ENCODE measurements at places on chromosomes 16 and 17.

DNA sequence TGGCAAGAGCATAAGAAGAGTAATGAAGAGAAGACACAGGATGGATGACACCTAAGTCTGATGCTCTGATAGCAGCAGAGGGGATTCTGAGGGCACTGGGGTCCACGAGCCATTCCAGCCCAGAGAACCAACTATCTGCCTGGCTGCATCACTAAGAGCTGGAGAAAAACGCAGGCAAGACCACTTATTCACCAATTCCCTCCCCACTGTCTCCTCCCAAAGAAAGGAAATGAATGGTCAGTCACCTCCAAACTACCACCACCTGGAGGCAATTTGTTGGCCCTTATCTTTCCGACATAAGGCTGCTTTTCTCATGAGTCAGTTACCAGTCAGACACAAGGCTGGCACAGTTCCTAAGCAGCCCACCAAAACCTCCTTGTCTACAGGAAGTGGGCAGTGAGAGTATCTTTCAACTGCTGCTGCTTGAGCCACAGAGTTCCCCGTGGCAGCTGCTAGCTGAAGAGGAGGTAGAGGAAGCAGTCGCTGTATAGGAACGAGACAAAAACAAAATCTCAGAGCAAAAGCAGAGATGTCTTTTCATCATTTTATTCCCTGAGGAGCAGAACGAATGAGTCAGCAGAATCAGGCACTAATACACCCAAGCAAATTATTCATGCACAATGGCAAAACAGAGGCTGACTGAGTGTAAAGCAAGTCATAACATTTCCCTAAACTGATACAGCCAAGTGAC lies 111.1 kb downstream of the SMG6 start:
- no peak for DNase-seq

DNA sequence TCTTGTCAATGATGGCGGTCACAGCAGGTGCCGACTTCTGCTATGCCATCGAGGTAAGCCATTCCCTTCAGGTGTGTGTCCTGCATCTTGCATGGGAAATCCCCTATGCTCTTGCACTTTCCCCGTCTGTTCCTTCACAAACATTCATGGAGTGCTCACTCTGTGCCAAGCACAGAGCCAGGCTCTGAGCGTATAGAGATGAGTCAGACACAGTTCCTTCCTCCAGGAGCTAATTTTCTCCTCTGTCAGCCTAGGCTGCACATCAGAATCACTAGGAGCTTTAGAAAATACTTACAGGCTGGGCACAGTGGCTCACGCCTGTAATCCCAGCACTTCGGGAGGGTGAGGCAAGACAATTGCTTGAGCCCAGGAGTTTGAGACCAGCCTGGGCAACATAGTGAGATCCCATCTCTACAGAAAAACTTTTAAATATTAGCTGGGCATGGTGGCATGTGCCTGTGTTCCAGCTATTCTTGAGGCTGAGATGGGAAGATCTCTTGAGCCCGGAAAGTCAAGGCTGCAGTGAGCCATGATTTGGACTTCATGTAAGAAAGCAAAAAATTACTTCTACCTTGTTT lies 14.1 kb downstream of the PRMT7 start:
- no peak for DNase-seq

DNA sequence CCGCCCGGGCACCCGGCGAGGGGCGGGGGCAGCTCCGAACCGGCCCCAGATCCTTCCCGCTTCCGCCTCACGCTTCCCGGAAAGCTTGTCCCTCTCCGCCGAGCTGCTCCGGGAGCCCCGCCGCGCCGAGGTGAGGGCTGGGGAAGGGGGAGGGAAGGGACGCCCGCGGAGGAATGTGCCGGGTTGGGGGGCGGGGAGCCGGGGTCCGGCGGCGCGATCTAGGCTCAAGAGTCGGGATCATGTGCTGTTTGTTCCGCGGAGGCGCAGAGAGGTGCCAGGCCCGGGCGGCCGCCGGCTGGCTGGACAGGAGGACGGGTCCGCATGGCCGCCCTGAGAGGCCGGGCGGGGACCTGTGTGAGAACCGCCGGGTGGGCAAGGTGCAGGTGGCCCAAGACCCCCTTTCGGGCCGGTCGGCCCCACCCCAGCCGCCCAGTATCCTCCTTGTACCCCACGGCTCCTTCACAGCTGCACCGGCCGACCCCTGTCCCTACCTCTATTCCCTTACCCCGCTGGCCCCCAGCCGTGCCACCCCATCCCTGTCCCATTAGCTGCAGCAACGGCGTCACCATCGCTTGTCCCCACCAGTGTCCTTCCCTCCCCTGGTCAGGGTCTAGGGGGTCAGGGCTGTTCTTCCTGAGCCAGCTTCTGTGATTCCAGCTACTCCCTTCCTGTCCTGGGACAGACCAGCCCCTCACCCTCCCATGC lies 429 bp downstream of the KIF1C start:
- no peak for DNase-seq

GRCh38 chr16:21950782-21951521 lies 2.2 kb upstream of the UQCRC2 start:
- no peak for DNase-seq

DNA sequence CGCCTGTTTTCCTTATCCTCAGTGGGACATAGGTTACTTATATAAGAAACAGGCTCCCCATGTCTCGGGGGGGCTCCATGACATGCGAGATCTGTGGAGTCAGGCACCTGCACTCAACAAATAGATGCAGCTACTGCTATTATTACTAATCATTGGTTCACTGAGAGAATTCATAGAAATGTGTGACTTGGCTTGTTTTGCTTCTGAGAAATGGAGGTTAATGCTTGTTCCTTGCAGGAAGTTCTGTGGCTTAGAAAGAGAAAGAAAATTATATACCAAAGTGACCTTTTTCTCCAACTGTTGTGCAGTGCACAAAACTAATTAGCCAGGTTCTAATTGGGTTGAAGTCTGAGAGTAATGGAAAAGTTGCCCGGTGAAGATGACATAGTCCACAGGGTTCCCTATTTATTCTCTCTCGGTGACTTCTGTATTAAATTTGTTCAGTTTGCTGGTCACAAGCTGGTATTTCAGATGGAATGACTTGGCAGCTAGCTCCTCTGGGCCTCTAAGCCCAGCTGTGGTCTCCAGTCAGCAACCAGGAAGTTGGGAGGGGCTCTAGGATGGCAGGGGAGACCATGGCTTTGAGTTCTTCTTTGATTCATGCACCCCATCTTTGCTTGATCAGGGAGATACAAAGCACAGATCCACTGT lies 17.6 kb upstream of the MAF start:
- DNase-seq, result no peak

- DNase-seq, result no peak
These were observed 93.0 kb downstream of the GOSR1 start for GRCh38 chr17:30570191-30570590.

DNA sequence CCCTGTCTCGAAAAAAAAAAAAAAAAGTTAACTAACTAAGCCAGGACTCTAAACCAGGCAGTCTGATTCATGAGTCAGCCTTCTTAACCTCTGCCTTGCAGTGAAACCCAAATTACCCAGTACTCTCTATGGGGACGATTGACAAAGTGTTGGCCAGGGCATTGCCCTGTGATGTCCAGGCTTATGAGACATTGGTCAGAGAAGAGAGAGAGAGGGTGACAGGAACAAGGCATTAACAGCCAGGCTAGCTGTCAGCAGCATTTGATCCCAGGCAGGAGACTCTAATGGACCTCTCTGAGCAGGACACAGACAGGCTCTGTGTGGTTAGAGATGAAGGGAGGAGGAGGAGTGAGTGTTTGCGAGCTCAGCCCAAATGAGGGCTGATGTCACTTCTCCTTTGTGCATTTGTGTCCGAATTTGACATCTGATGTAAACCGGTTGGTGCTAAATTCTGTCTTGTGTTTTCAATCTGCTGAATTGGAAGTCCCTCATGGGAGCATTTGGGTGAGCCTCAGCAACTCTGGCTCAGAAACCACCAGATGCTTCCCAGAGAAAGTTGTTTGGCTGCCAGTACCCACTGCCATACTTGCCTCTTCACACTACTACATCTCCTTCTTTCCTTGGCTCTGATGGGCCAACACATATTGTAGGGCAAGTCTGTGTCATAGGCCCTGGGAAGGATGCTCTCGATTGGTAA lies 4.3 kb upstream of the MYL4 start:
- no peak for DNase-seq

DNA sequence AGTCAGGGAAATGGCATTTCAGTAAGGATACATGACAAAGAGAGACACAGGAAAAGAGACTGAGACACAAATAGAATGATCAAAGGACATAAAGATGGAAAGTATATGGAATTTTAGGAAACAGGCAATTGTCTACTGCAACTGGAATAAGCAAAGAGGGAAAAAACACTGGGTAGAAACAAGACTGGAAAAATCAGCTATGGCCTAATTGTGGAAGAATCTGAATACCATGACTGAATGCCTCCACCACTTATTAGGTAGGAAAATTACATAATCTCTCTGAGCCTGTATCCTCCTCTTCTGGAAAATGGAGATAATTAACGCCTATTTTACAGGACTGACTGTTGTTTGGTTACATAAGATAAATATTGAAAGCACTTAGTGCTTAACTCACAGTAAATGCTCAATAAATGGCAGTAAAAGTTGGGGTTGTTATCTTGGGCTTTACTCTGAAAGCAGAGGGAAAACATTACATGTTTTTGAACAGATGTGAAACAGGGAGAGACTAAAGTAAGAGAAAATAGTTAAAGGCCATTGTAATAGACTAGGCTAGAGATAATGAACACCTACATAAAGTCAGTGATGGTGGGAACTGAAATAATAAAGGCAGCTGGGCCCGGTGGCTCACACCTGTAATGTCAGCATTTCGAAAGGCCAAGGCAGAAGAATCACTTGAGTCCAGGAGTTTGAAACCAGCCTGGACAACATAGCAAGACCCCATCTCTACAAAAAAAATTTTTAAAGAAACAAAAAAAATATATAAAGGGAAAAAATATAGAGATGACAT lies 63.5 kb upstream of the C17orf78 start:
- no peak for DNase-seq

GRCh38 chr17:73430848-73431247 lies 119.0 kb upstream of the CDC42EP4 start:
- DNase-seq, result no peak

DNA sequence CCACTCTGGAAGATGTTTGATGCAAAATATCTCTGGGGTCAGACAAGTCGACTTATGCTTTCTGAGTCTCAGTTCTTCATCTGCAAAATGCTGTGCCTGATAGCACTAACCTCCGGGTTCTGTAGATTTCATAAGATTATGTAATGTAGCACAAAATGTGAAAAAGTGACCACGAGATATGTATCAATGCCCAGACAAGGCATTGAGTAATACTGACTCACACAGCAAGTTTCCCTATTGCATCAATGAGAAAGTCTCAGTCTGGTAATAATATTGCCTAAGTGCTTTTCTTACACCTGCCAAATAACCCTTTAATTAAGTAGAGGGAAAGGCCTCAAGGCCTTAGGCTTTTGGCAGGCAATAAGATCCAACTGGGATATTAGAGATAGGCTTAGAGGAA lies 41.4 kb upstream of the MMP2 start:
- no peak for DNase-seq

GRCh38 chr17:80604670-80605010 lies 60.0 kb downstream of the RPTOR start:
- DNase-seq, result no peak

GRCh38 chr17:77143306-77143705 lies 2.5 kb downstream of the SEC14L1 start:
- DNase-seq, result no peak

DNA sequence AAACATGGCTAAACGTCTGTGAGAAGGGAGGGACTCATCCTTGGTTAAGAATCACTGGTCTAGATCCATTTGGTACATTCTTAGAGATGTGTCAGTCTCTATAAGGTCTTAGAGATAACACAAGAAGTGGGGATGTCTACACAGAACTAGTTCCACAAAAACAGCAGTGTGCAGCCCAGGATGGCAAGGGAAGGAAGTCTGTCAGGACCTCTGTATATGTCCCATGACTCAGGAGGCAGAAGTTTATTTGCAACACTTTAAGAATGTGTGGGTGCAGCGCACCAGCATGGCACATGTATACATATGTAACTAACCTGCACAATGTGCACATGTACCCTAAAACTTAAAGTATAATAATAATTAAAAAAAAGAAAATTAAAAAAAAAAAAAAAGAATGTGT lies 548.5 kb upstream of the SOX9 start:
- no peak for DNase-seq

GRCh38 chr17:46085522-46085921 lies 86.5 kb downstream of the STH start:
- no peak for DNase-seq

DNA sequence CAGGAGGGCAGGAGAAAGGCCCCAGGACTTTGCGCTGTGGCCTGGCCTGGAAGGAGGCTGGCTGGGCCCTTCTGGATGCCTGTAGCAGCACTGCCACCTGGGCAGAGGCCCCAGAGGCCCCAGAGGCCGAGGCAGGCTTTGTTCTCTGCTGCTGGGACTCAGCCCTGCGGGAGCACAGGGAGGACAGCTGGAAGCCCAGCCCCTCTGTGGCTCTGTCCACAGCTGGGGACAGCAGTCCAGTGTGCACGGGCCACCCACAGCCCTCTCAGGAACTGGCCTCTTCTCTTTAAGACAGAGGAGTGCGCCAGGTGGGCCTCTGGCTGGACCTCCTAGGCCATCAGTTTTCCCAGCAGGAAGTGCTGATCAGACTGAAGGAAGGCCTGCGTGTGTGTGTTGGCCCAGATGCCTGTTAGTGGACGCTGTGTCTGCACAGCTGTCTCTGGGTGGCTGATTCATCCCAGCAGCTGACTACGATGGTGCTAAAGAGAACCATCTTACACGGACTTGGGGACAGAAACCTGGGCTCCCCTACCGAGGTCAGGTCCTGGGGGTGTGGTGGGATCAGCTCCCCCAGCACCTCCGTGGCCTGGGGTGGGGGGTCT lies 26.9 kb upstream of the ZNF750 start:
- no peak for DNase-seq

- DNase-seq, result no peak
These were observed 7.8 kb downstream of the NUDT16L1 start for GRCh38 chr16:4700997-4701743.

- no peak for DNase-seq
These were observed 457.2 kb upstream of the CDH11 start for GRCh38 chr16:65579050-65579449.

DNA sequence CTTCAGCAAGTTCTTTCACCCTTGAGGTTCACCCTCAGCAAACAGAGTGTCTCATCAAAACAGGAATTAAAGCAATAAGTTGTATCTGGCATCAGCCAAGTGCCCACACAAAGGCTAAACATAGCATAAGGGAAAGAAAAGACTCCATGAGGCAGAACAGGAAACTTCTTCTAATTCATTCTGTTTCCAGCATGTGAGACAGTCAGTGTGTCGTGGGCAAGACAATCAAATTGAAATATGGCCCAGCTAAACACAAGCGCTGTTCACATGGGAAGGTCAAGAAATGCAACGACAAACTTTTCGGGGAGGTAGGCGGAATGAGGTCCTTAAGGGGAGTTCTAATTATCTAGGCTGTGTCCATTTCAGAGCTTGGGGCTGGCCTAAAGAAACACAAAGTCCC lies 393.4 kb downstream of the HAPSTR1 start:
- DNase-seq, result no peak

GRCh38 chr17:7852919-7853690 lies 1.8 kb upstream of the TMEM88 start:
- no peak for DNase-seq

- DNase-seq, result no peak
These were observed 4.7 kb upstream of the FSCN2 start for GRCh38 chr17:81523402-81524038.

- DNase-seq, result no peak
These were observed 2.3 kb upstream of the RPH3AL start for GRCh38 chr17:354651-355556.
